Cerebellar nuclear complex (tissue), 1 donor: ENCODE measurements at places on chromosomes 7 and 10.

- no peak for DNase-seq
Observed at GRCh38 chr10:2427412-2427811, 639.9 kb upstream of the PFKP start.

DNA sequence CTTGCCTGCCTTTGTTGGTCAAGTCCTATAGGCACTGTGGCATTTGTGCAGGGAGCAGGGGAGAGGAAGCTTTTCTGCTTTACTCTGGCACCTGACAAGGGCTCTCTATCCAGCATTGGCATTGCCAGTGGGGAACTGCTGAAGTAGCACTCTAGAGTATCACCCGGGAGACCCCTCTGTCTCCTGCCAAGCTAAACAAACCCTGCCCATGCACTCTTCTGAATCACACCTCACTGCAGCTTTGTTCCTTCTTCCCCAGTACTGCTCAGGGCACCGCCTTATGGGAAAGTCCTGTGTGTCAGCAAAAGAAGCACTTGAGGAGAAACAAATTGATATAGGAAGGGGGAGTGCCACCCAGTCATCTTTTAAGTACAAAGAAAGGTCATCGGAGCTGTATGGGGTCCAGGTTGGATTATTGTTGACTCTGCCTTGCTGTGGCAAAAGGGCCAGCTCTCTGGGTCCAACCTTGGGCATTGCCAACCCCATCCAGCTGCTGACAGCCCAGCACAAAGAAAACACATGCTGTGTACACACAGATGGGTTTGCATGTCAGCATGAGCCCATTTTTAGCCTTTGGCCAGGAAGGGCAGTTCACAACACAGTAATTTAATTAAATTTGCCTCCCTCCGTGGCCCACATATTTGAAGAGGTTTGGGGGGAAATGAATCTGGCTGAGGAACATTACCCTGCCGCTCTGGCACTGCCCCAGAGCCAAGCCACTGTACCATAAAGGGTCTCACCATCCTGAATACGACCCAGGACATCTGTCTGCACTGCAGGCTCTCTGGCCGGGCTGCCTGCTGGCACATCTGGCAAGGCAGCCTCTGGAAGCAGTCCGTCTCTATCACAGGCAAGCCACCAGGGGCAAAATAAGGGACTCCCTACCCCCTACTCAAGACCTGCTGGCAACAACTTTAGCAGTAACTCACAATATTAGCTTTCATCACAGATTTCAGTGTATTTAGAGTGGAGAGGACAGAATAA lies 13.1 kb downstream of the LRRC4 start:
- no peak for DNase-seq

GRCh38 chr7:112930787-112931186 lies 140.6 kb upstream of the TMEM168 start:
- DNase-seq: no peak

- DNase-seq: no peak
Observed at GRCh38 chr7:4195660-4196059, 486.4 kb upstream of the FOXK1 start.

DNA sequence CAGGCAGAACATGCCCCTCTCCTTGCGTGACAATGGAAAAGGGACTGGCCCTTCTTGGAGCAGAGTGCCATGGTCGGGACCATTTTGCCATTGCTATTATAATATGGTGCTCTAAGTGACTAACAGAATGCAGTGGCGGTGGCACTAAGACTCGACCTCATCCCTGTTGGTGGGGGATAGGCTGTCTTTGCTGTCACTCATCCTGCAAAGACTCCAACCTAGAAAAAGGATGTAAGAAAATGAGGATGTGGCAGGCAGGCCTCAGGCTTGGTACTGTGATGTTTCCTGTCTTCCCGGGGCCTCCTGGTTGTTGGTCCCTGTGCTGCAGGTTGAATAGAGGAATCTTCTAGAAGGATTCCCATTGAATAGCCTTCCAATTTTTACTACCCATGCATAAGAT lies 18.6 kb downstream of the BLNK start:
- no peak for DNase-seq

GRCh38 chr10:110144507-110144906 lies 62.9 kb upstream of the MXI1 start:
- DNase-seq: no peak

- DNase-seq: no peak
Observed at GRCh38 chr7:35691827-35692307, 3.1 kb downstream of the HERPUD2 start.

DNA sequence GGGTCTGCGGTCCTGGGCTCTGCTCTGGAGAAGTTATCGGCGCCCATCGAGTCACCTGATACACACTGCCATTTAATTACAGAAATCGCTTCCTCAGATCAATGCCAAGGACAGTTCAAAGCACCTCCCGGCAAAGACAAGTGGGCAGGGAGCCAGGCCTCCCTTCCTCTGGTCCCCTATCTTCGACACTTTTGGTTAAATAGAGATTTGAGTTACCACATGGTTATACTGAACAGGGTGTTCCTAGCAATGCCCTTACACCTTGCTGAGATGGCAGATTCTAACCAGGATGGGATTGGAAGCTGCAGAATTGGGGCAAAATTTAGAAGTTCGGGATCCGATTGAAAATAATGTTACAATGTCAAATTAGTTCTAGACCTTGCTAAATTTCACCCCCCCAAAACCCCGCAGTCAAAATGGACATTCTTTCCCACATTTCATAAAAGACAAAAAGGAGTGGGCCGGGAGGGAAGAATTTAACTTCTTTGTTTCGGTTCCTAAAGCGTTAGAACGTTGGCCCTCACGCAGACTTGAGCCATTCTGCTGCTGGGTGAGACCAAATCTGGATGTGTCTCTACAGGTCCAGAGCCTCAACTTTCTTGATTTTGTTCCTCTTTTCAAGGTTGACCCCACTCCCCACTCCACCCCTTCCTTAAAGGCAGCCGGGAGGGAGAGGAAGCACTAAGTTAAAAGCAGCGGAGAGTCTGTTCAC lies 2.2 kb upstream of the DLX5 start:
- DNase-seq: no peak

DNA sequence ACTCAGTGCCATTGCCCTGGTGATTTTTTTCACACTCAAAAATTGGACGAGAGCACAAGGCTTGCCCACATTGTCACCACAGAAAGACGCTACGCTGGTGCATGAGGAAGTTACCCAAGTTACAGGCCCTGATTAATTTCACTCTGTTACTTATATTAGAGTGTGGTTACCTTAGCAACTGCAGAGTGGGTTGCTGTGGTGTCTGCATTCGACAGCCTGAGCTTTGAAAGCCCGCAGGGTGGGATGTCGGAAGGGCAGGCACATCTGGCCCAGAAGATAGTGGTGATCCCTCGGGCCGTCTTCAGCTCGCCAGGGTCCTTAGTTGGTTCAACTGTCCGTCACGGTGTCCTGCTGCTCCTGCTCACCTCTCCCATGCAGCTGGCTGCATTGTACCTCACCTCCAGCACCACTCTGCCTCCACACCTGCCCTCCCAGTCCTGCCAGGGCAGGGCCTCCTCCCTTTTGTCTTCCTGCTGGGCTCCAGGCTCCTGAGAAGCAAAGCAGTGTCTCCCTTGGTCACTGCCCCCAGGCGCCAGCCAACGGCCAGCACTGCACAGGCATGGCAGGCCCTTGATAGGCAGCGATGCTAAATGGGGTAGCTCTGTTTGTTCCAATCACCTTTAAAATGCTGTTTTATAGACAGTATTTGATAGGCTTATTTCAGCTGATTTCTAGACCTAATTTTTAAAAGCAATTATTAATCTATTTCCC lies 167.2 kb downstream of the EBF3 start:
- DNase-seq: no peak

- peak; percentile 35 for DNase-seq
Observed at GRCh38 chr10:89263531-89263930, 12.0 kb upstream of the LIPA start.

DNA sequence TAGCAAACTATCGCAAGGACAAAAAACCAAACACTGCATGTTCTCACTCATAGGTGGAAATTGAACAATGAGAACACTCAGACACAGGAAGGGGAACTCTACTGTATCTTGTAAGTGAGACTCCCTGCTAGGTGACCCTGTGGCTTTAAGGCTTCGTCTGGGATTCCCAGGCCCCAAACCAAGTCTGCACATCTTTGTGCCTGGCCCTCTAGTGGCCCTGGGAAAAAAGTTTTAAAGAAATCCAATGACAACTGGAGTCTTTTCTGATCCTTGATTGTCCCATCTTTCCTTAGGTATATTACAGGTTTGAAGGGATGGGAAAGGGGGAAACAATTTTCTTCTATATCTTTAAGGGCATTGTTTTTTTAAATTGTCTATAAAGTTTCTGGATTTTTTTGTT lies 10.6 kb upstream of the LIPM start:
- DNase-seq: no peak

- DNase-seq: no peak
Observed at GRCh38 chr10:32372000-32372875, 25.3 kb upstream of the EPC1 start.

- no peak for DNase-seq
Observed at GRCh38 chr7:47294556-47295222, 287.2 kb downstream of the TNS3 start.

GRCh38 chr10:102083541-102083940 lies 18.4 kb downstream of the HPS6 start:
- DNase-seq: no peak

- no peak for DNase-seq
Observed at GRCh38 chr10:127826154-127826725, 66.5 kb downstream of the CLRN3 start.

- no peak for DNase-seq
Observed at GRCh38 chr7:30575910-30576309, 18.8 kb upstream of the GARS1 start.

DNA sequence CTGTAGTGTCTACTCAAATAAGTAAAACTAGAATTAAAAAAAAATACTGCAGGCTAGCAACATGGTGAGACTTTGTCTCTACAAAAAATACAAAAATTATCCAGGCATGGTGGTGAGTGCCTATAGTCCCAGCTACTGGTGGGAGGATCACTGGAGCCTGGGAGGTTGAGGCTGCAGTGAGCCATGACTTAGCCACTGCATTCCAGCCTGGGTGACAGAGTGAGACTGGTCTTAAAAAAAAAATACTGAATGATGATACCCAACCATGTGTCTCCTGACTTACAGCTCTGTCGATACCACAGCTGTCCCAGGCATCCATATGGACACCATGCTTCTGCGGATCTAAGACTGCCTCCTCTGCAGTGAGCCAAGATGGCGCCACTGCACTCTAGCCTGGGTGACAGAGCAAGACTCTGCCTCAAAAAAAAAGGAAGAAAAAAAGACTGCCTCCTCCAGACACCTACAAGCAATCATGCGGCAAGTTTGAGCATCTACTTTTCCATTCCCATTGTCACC lies 7.9 kb upstream of the FRAT1 start:
- DNase-seq: no peak

DNA sequence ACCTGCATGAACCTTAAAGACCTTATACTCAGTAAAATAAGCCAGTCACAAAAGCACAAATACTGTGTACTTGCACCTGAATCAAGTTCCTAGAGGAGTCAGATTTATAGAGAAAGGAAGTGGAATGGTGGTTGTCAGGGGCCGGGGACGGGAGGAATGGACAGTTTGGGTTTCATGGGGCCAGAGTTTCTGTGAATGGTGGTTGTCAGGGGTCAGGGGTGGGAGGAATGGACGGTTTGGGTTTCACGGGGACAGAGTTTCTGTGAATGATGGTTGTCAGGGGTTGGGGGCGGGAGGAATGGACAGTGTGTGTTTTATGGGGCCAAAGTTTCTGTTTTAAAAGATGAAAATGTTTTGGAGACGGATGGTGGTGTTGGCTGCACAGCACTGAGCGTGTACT lies 260.0 kb upstream of the MKI67 start:
- no peak for DNase-seq

DNA sequence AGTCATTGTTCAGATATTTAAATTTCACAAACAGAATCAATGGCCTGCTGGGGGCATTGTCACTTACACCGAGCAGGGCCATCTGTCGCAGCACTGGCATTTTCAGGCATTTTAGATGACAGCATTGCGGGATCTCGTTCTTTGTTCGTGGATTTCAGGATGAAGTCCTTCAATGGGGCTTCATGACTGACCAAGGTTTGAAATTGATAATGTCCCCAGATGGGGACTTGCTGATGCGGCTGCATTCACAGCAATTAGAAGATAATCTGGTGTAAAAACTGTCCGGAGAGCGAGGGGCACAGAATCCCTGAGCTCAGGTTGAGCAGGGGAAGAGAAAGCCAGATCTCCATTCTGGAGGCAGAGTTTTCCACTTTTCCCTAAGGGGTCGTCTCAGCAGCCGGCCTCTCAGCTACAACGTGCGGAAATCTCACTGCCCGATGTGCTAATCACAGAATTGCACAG lies 1.9 kb upstream of the C7orf33 start:
- no peak for DNase-seq

DNA sequence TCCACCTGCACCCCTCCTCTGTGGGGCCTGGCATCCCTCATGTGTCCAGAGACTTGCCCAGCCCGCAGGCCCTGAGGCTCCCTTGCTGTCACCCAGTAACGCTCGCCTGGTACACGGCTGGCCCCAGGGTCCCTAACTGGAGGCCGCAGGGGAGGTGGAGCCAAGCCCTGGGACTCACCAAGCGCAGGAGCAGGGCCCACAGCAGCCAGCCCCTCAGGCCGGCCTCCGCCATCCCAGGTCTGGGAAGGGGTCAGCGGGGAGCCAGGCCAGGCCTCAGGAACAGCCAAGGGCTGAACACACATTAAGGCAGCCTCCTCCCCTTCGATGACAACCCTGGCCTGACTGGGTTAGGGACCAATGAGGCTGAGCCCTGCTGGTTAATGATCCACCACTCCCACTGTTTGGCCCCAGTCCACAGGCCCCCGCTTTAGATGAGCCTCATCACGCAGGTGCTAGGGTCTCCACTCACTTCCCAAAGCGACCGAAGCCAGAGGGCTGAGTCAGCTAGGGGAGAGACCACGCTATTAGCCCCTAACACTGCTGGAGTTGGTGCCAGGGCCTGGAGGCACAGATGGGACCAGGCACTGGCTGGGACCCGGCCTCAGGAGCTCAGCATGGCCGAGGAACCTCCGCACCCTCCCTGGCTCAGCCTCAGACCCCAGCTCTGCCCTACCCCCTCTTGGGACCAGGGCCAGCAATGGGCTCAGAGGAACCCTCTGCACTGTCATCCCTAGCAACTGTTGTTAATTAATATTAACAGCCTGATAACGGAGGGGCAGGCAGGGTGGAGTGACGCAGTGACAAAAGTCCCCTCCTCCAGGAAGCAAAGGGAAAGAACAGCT lies at the start of gene NPC1L1:
Gene NPC1L1 (minus strand): TSS at position 303 of the 842 bp plus-strand sequence. CDS start 71 bp downstream, at position 232.
- no peak for DNase-seq

- DNase-seq: no peak
Observed at GRCh38 chr10:122213766-122214165, 57.3 kb upstream of the BTBD16 start.

GRCh38 chr7:2643386-2644219 lies 11.8 kb downstream of the TTYH3 start:
- DNase-seq: no peak

DNA sequence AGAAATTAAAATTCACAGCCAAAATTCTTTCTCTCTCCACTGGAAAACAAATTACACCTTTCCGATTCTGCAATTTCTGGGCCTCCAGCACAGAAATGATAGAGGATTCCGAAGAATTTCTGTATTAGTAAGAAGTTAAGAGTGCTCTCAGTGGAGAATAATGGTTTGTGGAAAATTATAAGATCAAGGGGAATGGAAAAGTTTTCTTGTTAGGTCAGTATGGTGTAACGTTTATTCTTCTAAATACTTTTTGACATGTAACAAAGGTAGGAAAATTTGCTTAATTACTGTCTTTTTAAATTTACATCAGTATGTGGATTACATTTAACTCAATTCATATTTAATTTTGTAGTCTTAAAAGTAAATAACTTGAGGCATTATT lies 288.3 kb upstream of the NFE2L3 start:
- DNase-seq: no peak

GRCh38 chr7:36299823-36300341 lies 89.8 kb upstream of the ANLN start:
- DNase-seq: no peak
